Cardiac septum (tissue), 1 donor: ENCODE measurements at places on chromosomes 16 and 17. TPM values are rescaled to one million over a fixed set of nuclear protein-coding genes. Genes with fewer than 3 reads are reported as not detected.

- no peak for DNase-seq
Measured at GRCh38 chr16:1497014-1497598, 3.9 kb downstream of the TELO2 start.

The RGS11 gene
- total RNA-seq: 31.4 TPM

DNA sequence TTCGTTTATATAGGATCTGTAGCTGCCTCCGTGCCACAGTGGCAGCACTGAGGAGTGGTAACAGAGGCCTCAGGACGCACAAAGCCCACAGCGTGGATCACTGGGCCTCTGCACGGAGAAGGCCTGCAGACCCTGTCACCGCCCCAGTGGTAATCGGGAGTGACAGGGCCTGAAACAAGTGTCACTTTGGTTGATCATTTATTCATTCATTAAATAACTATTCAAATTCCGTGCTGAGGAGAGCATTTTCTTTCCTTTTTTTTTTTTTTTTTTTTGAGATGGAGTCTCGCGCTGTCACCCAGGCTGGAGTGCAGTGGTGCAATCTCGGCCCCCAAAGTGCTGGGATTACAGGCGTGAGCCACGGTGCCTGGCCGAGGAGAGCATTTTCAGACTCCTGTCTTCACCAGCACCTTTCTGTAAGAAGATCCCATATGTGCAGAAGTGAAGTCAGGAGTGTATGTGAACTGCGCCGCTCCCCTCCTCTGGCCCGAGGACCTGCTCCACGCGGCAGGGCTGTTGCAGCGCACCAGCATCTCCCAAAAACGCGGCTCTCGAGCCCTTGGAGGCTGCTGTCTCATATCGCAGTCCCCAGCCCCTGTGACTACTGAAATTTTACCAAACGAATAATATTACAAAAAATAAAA is 44.9 kb upstream of the TRAP1 start:
- DNase-seq: no peak

DNA sequence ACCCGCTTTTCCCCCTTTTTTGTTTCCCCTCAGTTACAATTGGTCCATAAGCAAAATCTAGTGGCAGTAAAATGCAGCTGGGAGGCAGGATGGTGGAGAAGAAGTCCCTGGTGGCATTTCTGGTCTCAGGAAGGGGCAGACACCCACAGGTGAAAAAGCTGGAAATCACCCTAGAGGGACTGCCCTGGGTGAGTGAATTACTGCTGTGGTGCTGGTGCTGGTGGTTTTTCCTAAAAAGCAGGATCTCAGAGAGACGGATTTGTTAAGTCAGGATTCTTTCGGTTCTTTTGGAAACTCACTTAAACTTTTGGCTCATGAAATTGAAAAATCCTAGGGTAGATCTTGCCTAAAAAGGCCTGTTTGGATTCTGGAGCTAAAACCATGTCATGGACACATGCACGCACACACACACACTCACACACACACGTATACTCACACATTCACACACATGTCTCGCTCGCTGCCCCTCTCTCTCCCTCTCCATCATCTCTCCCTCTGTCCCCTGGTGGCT is 65.8 kb downstream of the NKD1 start:
- DNase-seq: no peak

GRCh38 chr16:49635591-49636581 is 220.0 kb downstream of the ZNF423 start:
- peak; percentile 71 for DNase-seq

The TMEM235 gene
- not detected for total RNA-seq

DNA sequence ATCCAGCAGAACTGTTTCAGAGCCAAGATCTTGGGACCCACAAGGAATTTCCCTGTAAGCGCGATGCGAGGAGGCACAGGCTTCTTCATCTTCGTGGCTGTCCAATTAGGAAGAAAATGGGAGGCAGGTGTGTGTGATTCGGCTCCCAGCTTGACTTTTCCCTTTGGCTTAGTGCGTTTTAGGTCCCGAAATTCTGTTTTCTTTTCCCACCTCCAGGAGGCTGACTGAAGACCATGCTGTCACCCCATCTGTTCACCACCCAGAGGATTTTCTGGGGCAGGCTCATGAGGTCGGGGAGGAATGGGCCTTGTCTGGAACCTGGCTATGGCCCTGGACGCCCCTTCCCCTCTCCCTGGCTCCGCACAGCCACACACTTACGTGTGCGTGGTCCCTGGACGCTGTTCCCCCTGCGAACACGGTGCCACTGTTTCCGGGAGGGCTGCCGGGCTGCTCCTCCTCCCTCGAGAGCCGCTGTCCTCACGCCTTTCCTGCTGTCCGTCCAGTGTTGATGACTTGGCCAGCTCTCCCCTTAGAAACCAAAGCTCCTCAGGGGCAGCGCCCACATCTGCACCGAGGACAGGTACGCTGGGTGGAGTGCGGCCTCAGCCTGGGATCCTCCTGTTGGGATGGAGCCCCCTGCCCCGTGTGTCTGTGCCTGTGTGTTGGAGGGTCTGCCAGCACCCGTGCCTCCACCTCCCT is 2.7 kb upstream of the PABPN1L start:
- DNase-seq: no peak

- no peak for DNase-seq
Measured at GRCh38 chr16:67666032-67666551, 458 bp downstream of the ENKD1 start.

DNA sequence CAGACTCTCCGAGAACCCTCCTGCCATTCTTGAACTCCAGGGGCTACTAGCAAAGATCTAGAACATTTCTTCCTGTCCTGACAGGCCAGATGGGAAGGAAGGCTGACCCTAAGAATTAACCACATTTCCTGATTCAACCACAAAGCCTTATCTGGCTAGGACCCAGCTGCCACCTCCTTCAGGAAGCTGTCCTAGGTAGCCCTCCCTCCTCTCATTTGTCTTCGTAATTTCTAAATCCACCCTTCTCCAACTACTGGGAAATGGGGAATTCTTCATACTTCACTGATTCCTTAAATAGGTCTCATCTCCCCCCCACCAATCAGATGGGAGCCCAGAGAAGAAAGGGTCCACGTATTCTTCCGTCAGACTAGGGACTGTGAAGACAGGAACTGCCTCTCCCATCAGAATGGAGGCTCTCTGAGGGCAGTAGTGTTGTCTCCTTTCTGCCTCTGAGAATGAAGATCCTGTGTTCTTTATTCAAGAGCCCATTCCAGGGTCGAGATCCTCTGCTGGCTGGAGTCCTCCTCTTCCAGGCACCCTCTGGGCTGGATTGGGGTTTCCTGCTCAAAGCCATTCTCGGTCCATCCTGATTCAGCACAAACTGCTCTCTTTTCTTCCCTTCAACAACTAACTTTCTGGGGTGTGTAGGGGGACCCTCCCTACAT is 2.1 kb downstream of the SAMD14 start:
- DNase-seq: no peak

The SLC16A13 gene
- total RNA-seq: 0.48 TPM

DNA sequence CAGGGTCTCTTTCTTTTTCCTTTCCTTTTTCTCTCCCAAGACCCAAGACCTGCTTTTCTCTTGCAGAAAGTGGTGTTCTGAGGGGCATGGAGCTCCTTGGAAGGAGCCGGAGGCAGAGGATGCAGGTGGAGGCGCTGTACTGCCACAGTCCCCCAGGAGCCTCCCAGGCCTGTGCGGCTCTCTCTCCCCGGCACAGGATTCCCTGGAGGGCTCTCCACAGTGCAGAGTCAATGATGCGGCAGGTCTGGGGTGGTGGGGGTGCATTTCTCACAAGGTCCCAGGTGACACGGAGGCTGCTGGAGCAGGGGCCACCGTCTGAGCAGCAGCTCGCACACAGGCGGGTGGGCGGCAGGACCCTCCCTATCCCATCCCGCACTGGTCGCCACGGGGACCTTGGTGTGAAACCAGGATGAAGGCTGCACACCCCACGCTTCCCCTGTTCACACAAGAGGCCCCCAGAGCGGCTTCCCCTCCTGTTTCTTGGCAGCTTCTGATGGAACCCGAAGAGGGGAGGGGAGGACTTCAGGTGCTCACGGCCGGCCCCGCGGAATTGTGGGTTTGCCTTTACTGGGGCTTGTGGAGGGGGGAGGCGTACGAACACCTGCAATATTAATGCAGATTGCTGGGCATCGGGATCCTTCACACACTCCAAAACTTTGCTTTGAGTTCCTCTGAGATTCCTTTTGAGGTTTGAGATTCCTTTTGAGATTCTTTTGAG is 186.9 kb downstream of the ENGASE start:
- DNase-seq: no peak

The KRTAP4-6 gene
- not detected for total RNA-seq

GRCh38 chr17:1638171-1638590 is 7.4 kb downstream of the SCARF1 start:
- no peak for DNase-seq

DNA sequence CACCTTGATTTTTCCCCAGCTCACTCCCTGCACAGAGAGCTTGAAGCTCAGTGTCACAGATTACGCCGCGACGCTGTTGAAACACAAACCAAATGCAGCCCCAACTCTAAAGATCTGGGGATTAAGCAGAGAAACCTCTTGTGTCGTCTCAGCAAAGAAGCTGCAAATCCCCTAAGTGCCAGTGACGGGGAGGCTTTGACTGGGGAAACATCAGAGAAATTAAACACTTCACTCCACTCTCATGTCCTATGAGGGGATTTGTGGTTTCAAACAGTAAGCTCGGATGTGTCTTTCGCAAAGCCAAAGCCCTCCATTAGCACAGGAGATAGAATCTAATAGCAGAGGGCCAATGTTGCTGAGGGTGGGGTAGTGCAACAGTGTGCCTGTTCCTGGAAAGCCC is 233.7 kb downstream of the HS3ST4 start:
- no peak for DNase-seq

- peak; percentile 78 for DNase-seq
Measured at GRCh38 chr16:66250686-66251431, 115.6 kb upstream of the CDH5 start.

DNA sequence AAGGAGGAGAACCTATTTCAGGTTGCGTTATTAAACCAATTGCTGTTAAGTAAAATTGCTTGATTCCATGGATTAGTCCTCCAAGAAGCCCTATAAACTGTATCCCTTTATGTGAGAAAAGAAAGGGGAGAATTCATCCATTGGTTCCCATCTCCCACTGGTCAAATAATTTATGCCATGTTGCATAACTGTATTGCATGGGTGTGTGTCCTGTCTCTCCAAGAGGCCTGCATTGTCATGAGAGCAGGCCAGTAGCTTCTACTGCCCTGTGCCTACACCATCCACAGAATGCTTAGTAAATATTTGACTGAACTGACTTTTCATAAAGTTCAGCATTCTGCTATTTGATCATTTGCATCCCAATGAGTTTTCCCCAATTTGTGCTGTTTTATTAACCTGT is 11.7 kb upstream of the TOB1 start:
- no peak for DNase-seq

The CLEC3A gene
- not detected for total RNA-seq

DNA sequence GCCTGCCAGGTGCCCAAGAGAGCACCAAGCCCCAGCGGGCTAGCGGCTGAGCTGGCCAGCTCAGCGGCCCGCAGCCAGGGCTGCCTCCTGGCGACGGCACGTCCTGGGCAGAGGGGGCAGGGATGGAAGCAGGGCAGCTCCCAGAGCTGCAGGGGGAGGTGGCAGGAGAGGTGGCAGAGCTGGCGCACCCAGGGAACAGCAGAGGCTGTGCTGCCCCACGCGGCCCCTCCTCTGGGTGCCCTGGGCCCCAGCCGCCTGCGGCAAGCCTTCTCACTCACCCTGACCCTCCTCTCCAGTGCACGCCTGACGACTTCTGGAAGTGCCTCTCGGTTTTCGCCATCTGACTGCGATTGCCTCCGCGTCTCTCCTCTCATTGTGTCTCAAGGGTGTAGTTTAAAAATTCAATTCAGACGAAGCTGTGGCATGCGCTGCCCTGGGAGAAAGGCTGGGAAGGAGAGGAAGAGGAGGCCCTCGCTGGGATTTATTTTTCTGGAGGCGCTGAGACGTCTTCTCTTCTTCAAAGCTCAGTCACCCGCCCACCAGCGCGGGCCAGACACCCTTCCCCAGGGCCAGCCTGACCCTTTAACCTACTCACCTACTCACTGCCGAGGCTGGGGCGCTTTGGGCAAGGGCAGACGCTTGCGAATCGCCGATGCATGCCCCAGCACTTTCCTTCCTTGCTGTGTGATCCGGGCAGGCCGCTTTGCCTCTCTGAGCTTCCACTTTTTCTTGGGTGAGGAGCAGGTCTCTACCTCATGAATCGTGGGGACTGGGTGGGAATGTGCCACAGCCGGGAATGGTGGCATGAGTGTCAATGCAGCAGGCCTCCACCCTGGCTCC is 24.9 kb downstream of the GSE1 start:
- DNase-seq: no peak

DNA sequence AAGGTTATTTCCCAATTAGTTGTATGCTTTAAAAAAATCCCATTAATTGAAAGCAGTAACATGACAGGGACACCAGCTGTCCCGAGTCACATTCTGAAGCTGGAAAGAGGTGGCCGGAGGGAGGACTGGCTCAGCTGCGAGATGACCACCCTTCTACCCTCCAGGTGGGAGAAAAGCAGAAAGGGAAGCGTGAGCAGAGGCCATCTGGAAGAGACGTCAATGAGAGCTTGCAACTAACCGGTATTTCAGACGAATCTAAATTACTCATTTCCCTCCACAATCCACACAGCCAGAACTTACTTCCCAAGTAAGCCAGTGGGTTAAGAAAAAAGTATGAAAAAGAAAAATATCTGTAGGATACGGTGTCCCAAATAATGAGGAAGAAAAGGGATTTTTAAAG is 28.5 kb upstream of the SLC38A8 start:
- DNase-seq: no peak

The NHERF2 gene
- total RNA-seq: 183 TPM

- no peak for DNase-seq
Measured at GRCh38 chr16:81790830-81791435, 11.8 kb downstream of the PLCG2 start.

The ZPBP2 gene
- total RNA-seq: not detected

DNA sequence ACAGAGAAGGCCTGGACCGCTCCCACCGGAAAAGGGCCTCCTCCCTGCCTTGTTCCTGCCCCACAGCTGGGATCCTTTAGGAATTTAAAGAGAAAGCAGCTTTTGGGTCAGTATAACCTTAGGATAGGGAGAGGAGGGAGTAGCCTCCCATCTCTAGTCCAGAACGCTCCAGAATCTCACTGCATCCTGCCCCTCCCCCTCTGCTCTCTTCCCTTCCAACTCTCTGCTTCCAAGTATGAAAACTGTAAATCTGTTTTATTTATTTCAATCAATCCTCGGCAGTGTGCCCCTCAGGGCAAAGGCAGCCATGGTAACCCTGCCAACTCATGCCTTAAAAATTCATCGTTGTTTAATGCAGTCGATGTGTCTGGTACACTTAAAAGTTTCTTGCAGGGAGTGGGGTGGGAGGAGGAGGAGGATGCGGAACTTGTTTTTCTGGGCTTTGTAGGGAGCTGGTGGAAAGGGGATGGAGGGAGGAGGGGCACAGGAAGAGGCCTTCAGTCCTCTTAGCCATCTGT is 21.2 kb upstream of the MTSS2 start:
- no peak for DNase-seq

The MSLN gene
- total RNA-seq: not detected

The C17orf78 gene
- total RNA-seq: not detected

- DNase-seq: no peak
Measured at GRCh38 chr16:22165508-22166285, 3.4 kb downstream of the SDR42E2 start.

- DNase-seq: no peak
Measured at GRCh38 chr16:29663016-29663806, at the start of gene SPN. Gene SPN (plus strand): TSS chr16:29663247. CDS start chr16:29663729, 482 bp downstream.

The INCA1 gene
- total RNA-seq: 1.8 TPM
